ENCODE measurements at places on chromosomes 1 and 21.

DNA sequence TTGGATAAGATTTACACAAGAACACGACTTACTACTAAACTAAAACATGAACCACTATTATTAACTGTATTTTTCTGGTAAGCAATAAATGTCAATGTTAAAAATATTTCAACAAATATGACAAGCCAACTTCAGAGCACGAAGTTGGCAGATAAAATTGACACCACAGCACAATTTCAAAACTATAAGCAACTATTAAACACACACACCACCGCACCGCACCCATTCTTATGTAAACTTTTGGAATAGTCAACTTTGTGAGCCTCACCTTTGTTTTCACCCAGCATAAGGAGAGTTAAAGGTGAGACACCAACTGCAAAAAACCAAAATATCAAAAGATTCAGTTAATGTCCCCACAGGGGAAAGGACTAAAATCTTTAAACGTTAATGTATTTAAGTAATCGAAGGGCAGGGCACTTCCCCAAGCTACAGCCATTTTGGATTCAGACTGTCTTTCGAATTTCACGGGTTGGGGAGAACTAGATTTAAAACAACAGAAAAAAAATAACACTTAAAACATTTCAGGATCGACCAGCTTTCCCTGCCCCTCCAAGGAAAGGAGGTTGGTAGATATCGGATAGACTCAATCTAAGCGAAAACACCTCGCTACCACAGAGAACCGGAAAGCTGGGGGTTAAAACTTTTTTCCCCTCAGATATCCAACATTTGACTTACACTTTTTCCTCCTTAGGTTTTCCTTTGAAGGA, 872 bp downstream of the GPBP1L1 start:
- no peak for DNase-seq

- no peak for DNase-seq
Measured at GRCh38 chr1:117803318-117803717, 126.1 kb downstream of the GDAP2 start.

- DNase-seq, result no peak
Measured at GRCh38 chr1:207091200-207091908, 2.7 kb downstream of the C4BPB start.

DNA sequence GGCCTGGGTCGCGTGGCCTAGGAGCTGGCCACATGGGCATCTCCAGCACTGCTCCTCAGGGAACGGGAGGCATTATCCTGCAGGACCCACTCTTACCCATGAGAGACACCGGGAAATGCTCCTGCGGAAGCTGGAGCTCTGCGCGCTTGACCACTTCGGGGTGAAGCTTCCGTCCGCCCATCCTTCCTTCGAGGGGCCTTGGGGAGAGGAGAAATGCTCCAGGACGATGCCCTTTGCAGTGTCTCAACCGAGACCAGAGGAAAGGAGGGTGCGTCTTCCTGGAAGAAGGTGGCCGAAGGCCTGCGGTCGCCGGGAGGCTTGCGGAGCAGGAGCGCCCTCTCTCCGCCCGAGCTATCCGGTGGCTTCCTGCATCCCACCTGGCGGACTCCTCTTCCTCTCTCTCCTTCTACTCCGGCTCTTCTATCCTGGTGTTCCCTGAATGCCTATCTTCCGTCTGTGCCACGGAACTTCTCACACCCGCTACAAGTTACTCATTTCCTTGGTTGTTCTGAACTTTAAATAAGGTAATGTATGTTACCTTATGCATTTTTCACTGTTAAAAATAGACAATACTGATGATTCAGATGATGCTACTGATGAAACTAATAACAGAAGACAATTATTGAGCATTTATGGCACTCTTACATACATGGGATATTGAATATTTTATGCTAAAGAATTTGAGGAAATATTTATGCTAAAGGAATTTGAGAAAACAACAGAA, 91.4 kb downstream of the PRKAB2 start:
- DNase-seq, result no peak

- no peak for DNase-seq
Measured at GRCh38 chr1:205668951-205669340, 11.4 kb downstream of the SLC45A3 start.

GRCh38 chr1:69737527-69738185, 169.9 kb downstream of the LRRC7 start:
- DNase-seq, result peak; percentile 77

GRCh38 chr1:184152434-184152898, 100.9 kb downstream of the TSEN15 start:
- DNase-seq, result no peak

DNA sequence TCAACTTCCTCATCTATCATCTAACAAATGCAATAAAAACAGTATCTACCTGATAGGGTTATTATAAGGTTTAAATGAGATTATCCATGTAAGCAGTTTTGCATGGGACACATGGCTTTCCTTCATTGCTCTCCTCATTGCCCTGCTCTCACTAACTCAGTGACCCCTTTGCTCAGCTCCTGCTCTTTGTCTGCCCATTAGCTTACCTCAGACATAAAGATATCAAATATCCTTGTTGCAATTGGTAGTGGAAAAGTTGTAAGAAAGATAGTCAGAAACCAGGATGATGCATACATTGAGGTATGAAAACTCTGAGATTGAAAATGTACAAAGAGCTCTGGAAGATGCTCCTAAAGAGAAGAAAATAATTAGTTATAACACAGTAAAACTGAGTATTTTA, 89.8 kb downstream of the EVI5 start:
- DNase-seq, result no peak

DNA sequence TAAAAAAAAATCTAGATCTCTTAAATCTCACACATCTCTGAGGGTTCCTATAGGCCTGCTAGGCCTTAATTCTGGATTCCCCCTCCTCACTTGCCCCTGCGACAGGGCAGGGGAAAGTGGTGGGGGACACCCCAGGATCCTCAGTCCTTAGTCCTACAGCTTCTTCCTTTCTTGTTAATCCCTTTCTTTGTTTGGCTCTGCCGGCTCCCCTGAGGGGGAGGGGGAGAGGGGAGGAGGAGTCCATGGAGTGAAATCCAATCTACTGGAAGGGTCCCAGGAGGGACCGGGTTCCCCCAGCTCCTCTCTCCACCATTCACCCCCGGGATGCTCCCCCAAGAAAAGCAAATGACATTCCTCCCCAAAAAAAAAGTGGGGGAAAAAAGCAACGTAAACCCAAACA, 8.5 kb downstream of the MEX3A start:
- DNase-seq, result no peak

DNA sequence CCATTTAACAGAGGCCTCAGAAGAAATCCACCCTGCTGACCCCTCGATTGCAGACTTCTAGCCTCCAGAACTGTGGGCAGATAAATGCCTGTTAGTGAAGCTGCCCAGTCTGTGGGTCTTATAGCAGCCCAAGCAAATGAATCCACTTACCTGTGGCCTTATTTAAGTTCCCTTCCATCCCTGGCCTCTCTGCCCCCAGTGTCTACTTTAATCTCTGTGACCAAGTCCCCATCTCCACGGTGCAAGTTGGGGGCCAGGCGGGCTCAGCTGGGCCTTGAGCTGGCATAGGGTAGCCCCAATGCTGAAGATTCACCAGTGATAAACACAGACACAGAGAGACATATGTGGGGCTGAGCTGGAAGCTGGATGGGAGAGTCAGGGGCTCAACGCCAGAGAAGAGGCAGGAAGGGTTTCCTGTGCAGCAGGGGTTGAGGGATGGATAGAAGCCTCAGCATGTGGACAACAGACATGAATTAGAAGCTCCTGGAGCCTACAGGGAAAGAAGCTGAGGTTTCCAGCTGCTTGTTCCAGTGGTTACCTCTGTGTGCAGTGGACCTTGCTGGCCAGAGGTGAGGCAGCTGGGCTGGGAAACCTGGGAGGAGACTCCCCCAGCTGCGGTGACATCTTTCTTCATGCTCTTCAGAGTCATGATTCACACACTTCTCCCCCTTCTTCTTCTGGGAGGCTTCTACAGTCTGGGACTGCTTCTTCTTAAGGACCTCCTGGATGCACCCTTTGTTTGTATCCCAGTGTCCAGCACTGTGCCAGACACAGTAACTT, 13.4 kb upstream of the B3GALT5 start:
- DNase-seq, result no peak

DNA sequence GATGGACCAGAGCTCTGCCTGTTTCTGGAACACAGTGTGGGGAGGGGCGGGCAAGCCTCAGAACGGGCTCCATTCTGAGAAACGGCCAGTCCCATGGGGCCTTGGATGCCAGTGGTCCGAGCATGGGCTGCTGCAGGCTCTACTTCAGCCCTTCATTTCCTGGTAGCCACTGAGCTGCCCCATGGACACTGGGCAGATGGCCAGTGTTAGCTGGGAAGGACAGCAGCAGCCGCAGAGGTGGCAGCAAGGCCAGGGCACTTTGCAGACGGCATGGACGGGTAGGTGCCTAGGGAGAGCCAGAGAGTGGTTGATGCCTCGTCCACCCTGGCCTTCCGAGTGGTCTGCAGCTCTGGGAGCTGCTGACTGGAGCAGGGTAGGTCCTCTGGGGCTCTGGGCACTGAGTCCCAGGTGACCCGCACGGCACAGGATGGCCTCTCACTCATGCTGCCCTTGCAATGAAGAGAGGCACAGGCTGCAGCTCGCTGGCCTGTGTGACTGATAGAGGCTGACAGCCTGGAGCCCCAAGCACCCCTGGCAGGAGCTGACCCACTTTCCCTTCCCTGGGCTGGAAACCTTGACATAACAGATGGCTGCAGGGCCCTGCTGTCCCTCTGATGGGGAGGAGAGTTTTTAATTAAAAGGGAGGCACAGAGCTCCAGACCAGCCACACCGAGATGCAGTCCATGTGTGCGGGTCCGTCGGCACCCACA, 87.7 kb upstream of the COL6A1 start:
- DNase-seq, result no peak

DNA sequence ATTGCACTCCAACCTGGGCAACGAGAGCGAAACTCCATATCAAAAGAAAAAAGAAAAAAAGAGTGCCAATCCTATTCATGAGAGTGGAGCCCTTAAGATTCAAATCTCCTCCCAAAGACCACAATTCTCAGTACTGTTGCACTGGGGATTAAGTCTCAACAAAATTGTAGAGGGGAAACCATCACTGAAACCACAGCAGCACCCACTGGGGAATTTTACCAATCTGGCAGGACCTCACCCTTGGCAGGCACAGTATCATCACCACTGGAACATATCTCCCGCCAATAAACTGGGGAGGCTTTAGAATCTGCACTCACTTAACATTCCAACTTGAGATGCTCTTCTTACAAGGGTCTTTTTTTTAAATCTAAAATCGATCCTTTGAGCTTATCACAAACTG, 41.0 kb downstream of the LRRC40 start:
- DNase-seq, result no peak

- DNase-seq, result no peak
Measured at GRCh38 chr1:180849031-180849775, 63.5 kb upstream of the KIAA1614 start.

GRCh38 chr1:184672013-184672726, 82.5 kb downstream of the EDEM3 start:
- DNase-seq, result peak; percentile 27

DNA sequence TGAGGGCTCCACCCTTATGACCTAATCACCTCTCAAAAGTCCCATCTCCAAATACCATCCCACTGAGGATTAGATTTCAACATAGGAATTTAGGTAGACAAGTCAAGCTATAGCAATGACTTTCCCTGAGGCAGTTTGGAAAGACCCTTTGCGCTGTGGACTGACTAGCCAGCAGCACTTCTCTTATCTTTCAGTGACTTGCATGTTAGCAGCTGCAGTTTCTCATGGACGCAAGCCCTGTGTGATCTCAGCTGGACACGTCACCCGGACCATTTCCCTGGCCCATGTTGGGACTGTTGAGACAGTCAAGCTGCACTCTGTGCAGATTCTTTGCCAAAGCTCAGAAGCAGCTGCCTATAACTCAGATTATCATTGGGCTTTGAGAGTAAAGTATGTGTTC, 408.1 kb upstream of the USP24 start:
- DNase-seq, result no peak

DNA sequence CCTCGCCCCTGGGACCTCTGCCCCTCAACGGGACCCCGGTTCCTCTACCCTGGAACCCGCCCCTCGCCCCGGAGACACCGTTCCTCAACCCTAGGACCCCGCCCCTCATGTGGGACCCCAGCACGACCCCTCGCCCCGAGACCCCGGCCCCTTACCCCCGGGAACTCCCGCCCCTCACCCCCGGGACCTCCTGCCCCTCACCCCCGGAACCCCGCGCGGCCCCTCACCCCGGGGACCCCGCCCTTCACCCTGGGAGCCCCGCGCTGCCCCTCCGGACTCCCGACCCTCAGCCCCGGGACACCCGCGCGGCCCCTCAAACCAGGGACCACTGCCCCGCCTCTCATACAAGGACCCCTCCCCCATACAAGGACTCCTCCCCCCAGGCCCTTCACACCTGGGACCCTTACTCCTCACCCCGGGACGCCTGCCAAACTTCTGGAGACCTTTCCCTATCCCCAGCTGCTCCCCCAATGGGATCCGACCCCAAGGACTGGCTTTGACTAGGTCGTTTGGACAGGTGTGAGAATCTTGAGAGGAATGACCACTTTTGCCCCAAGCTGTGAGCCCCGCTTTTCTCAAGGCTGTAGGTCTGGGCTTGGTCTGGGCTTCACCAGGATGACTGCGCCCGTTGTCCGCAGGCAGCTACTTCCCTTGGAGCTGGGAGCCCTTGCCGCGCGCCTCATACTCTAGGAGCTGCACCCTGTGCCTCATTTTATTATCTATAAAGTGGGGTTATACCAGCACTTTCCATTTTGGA, 843 bp downstream of the DIP2A start:
- no peak for DNase-seq

GRCh38 chr1:209646558-209646957, 5.7 kb downstream of the LAMB3 start:
- no peak for DNase-seq

DNA sequence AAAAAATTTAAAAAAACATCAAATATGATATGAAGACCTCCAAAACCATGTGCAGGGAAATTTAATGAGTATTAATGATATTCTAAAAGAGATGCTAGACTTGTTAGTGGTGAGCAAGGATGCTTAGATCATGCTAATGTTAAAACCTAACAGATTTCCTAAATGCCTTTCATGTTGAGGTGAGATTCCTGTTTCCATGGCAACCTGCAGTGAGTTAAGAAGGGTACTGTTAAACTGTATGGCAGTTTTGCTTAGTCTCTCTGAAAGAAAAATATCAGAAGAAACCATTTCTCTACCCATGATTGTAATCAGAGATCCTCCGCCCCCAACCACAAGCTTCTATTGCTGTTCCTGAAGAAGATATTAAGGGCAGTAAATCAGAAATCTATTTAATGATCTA, 321.6 kb upstream of the LRRC7 start:
- peak; percentile 58 for DNase-seq

- DNase-seq, result no peak
Measured at GRCh38 chr1:154866257-154867063, 3.6 kb downstream of the KCNN3 start.

GRCh38 chr1:15207031-15207828, 39.8 kb upstream of the FHAD1 start:
- peak; percentile 51 for DNase-seq

- DNase-seq, result no peak
Measured at GRCh38 chr1:13590486-13590885, 6.9 kb downstream of the PDPN start.

Measured in putamen (tissue), 1 donor.